ENCODE measurements at places on chromosomes 2 and 18. TPM values are rescaled to one million over a fixed set of nuclear protein-coding genes. Genes with fewer than 3 reads are reported as not detected.

GRCh38 chr2:231820786-231821303, 34.6 kb downstream of the COPS7B start:
- no peak for DNase-seq

- DNase-seq, result no peak
These were observed 1.7 kb downstream of the RMP24 start for GRCh38 chr18:35974181-35974580.

DNA sequence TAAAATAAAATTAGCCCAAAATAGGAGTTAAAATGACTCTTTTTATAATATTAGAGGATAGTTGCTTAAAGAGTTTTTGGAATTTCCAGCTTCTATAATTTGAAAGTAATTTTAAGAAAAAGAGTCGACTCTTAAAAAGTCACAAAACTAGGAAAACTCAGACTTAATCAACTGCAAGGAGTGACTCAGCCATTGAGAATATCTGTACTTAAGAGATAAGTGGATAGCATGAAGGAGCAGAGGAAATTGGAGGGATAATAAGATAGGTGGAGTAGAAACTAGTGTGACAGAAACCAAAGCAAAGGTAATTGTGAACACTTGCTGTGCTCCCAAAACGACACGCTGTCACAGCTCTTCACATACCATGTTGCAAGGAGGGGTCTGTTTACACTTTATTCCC, 8.4 kb downstream of the RSAD2 start:
- no peak for DNase-seq

DNA sequence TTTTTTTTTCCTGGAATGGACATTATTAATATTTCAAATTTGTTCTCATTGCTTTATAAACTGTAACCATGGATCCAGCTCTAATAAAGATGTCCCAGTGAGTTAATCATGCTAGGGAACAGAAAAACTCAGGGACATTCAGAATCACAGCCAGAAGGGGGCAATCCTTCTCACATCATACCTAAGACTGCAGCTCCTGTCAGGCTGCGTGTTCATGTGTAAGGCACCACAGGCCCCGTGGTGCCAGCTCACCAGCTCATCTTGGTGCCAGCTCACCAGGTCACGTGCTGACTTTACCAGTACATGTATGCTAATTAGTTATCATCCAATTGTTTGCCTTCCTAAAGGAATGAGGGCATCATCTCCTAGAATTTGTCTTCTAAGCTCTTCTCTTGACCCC, 84.7 kb upstream of the NEDD4L start:
- DNase-seq, result no peak

GRCh38 chr18:51196118-51196810, 1.2 kb downstream of the MEX3C start:
- DNase-seq, result peak; percentile 78

Gene LYPD6B
- not detected for total RNA-seq

- DNase-seq, result no peak
These were observed 506.6 kb downstream of the ERBB4 start for GRCh38 chr2:212032032-212032431.

Gene MYO5B
- 0.89 TPM for total RNA-seq

Data from Right ventricle myocardium inferior (tissue), 1 donor.